Peyer's patch (tissue), 4 donors: ENCODE measurements at places on chromosomes 5 and 9. TPM values are rescaled to one million over a fixed set of nuclear protein-coding genes. Genes with fewer than 3 reads are reported as not detected.

DNA sequence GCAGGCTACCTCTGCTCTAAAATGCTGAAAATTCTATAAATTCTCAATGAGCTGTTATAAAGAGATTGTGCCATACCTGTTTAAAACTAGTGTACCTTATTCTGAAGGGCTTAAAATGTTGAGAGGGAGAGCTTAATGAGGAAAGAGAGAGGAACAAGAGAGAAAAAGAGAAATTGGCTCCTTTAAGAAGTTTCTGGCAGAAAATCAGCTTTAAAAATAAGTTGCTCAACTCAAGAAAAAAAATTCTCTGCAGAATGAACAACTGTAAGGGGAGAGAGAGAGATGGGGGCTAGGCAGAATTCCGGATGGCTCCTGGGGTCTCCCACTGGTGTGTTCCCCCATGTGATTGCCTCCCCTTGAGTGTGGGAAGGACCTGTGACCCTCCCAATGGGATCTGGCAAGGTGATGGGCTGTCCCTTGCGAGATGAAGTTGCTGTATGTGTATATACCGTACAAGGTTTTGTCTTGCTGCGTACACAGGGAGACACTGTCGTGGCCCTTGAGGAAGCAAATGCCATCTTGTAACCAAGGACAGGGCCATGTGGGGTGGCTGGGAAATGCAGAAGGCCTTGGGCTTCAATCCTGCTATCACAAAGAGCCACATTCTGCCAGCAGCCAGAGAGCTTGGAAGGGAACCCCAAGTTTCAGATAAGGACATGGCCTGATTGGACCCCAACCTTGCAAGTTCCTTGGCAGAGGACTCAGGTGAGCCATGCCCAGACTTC lies 64.3 kb upstream of the S1PR3 start:
- no peak for DNase-seq

- no peak for DNase-seq
These were observed 68.1 kb downstream of the YIPF5 start for GRCh38 chr5:144102361-144102760.

GRCh38 chr9:14153310-14153720 lies 160.6 kb downstream of the NFIB start:
- DNase-seq: no peak

DNA sequence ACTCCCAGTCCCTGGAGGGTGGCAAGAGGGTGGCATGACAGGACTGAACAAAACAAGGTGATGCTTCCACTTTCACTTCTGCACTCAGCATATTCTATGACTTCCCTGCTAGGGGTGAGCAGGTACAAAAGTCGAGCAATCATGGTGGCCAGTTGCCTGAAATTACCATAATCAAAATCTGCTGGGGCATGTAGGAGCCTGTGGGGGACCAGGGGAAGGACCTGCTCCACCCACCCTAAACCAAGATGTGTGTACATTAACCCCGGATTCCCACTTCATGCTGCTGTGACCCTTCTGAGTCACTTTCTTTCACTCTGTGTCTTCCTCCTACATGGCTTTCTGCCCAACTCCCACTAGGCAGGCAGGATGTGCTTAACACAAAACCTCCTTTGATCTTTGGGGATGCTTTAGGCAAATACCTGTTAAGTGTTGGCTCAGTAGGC lies 73.3 kb upstream of the PHF24 start:
- DNase-seq: no peak

- no peak for DNase-seq
These were observed 54.7 kb downstream of the VCAN start for GRCh38 chr5:83526289-83526688.

DNA sequence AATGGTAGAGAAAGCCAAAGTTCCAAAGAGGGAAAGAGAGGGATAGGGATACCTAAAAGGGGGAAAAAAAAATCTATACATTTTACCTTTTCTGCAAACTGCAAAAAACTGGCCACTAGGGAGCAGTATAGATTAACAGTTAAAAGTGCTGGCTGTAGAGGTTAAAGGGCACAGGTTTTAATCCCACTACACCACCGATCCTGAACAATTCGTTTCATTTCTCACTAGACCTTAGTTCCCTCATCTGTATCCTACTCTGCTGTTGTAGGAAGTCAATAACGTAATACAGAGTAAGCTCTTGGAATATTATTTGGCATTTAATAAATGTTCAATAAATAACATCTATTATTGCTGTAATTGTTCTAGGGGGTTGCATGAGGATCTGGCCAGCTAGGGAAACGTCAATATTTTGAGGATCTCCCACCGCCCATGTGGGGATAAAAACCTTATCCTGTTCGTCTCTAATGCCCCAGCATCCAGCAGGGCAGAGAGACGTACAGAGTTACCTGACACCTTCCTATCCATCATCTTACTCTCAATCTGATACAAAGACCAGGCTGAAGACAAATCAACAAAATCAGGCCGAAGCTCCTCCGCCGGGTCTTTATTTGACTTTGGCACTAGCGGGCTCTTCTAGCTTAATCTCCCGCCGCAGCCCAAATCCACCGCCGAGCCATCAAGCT lies 757 bp downstream of the CDC26 start:
- no peak for DNase-seq

DNA sequence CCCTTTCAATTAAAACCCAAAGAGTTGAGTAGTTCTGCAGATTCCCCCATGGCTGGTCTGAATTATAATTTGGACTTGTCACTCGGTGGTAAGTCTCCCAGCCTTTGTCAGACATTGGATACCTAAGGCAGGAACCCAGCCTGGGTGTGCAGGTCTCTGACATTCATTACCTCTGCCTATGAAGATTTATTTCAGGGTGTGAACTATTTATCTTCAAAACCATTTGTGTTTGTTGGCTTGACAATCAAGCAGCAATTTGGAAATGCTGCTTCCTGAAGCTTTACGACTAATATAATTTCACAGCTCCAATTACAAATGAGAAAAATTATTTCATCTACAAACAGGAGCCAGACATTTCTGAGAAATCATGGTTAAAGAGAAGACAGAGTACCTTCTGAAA lies 160.5 kb downstream of the DOCK2 start:
- no peak for DNase-seq

DNA sequence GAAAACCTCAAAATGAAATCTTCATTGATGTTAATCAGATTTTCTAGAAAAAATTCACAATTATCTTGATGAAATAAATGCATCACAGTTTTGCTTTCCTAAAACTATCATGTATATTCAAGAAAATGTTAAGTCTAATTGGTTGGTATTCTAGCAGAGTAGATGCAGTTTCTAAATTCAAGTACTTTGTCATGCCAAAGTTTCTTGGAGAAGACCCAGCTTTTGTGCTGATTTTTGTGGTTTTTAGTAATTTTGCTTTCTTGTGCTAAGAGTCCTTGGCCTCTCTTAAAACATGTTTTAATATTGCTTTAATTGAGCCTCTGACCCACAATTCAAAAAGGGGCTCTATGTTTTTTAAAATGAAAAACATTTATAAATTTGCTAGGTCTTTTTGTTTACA lies 924.8 kb upstream of the PTPRD start:
- no peak for DNase-seq

DNA sequence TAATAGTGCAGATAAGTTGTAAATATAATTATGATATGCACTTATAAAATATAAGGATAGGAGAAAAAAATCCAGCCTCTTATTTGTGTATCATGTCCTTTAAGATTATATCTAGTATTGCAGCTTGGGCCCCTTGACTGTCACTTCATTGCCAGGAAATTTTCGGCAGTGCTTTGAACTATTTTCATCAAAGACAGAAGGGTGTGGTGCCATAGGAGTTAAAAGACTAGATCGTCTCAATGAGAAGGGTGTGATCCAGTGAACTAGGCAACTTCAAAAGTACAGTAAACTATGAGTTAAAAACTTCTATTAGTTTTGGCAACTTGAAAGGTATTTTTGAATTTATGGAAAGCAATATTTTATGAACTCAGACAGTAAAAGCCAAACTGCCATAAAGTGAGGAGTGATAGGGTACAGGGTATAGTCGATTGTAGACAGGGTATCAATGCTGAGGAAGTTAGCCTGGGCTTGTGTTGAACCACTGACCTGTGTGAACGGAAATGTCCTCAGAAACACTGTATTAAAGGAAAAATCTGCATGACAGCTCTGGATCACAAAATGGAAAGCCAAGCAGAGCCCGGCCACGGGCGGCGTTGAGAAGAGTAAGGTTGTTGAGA lies 48.6 kb upstream of the IZUMO3 start:
- no peak for DNase-seq

GRCh38 chr5:119402081-119402480 lies 46.3 kb downstream of the TNFAIP8 start:
- no peak for DNase-seq

- no peak for DNase-seq
These were observed 54.5 kb upstream of the TGFBR1 start for GRCh38 chr9:99050292-99050911.

DNA sequence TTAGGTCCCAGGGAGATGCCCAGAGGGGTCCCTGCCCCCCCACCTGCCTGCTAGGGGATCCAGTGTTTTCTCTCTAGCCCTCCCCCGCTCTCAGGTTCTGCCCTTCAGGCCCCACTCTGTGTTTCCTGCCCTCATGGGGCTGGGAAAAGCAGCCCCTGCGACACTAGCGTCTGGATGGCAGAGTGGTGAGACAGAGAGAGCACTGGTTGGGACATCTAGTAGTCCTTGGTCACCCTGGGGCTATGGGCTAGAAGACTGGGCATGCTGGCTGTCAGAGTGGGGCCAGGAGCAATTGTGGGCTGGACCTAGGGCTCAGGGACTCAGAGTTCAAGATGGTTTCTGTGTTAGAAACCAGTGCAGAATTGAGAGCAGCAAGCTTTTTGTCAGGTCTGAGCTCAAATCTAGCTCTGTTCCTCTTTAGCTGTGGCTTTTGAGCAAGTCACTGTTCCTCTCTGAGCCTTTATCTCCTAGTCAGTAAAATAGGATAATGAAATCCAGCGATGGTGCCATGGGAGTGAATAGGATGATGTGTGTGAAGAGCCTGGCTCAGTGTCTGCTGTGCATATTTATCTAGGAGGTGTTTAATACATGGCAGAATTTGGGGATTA lies 39.0 kb downstream of the RGS3 start:
- DNase-seq: no peak

The WHRN gene
- total RNA-seq: 10.7 TPM

The PRRX2 gene
- total RNA-seq: not detected

The EGR1 gene
- total RNA-seq: 5.6 TPM

The MARVELD2 gene
- 49.3 TPM for total RNA-seq

The DENND4C gene
- 89.1 TPM for total RNA-seq

The PCDHA9 gene
- not detected for total RNA-seq

The TXNDC8 gene
- total RNA-seq: not detected
